NCI-H146 (cell line): ENCODE measurements at places on chromosomes 11 and 22.

- no peak for DNase-seq
These were observed 571.2 kb downstream of the TBC1D22A start for GRCh38 chr22:47333625-47334024.

GRCh38 chr11:16795146-16795545 lies 56.7 kb downstream of the C11orf58 start:
- no peak for DNase-seq

- no peak for DNase-seq
These were observed 258.9 kb downstream of the BRD1 start for GRCh38 chr22:49568751-49569285.

DNA sequence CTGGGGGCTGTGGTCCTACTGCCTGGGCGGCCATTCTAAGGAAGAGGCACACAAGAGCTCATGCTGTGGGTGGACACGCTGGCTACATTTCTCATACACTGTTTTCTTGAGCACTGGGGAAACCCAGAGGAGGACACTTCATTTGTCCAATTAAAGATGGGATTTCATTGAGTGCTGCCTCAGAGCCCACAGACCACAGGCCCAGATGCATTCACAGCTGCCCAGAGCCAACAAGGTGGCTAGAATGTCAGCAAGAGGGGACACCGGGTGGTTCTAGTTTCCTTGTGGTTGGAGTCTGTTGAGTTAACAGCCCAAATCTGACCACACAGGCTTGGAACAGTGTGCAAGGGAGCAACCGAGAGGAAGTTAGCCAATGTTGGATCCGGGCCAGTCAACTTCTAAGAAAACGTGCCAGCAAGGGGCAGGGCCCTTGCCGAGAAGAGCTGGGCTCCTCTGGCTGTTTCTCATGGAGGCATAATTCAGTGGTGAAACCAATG lies 35.0 kb upstream of the SORL1 start:
- DNase-seq: no peak

- no peak for DNase-seq
These were observed 15.7 kb downstream of the CAT start for GRCh38 chr11:34454308-34455032.

DNA sequence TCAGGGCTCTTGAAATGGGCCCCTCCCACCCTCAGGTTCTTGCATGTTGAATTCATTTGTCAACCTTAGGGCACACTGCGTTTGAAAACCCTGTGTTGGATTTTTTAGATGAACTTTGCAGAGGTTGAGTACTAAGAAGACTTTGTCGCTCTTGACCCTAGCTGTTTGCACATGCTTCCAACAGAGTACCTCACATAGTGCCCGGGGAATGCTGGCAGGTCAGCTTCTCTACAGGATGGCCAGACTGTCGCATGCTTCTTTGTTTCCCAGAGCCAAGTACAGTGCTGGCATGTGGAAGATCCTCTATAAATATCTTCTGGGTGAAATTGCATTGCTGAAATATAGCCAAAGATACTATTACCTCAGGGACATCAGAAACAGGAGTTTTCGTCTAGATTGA lies 59.9 kb downstream of the FAT3 start:
- no peak for DNase-seq
